Right lobe of liver (tissue), 6 donors: ENCODE measurements at places on chromosomes 1 and 21.

DNA sequence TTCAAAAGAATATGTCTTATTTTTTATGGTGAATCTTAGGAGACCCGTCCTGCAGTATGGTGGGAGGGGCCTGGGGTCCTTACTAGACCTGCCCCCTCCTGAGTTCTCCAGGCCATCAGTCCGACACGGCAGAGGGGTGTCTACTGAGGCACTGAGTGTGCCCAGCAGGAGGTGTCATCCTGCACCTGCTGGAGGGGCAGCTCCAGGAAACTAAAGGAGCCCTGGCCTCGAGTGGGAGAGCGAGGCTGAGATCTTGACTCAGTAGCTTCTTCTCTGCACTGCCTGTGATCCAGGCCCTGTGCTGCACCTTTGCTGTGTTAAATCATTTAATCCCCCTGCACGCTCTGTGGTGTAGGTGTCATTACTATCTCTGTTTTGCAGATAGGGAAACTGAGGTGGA, 587.7 kb downstream of the PTPRU start:
- DNase-seq = no peak

DNA sequence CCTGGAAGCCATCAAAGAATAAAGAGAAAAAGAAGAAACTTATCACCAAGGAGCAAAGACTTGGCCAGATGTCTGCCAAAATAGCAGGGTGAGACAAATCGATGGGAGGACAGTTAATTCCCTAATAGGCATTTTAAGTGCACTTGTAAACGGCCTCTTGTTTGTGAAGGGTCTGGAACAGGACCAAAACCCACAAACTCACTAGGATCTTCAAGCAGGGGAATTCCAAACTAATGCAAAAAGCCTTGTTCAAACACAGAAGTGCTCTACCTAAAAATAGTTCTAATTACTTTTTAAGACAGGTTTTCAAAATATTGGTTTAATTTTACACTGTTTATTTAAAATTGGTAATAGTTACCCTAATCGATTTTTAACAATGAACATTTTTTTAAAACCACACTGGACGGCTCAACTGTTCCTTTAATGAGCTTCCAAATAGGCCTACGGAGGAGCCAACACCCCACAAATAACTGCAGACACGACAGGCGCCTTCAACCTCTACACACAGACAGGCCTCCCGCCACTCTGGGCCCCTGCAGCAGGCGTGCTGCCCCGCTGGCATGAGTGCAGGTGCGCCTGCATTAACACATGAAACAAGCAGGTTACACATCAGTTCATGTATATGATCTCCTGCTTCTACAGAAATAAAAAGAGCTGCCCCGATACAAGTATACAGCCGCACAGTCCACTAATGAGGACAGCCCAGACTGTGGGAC, 15.8 kb downstream of the UBE2G2 start:
- no peak for DNase-seq

GRCh38 chr1:204461331-204462228, 33.0 kb downstream of the PIK3C2B start:
- peak; percentile 35 for DNase-seq

- peak; percentile 72 for DNase-seq
Observed at GRCh38 chr1:5509664-5510452, 482.4 kb downstream of the NPHP4 start.

- no peak for DNase-seq
Observed at GRCh38 chr1:202275061-202275770, 66.5 kb downstream of the UBE2T start.

GRCh38 chr1:111538343-111539025, 35.1 kb upstream of the ADORA3 start:
- no peak for DNase-seq

- DNase-seq = no peak
Observed at GRCh38 chr1:196405839-196406238, 202.4 kb downstream of the KCNT2 start.

DNA sequence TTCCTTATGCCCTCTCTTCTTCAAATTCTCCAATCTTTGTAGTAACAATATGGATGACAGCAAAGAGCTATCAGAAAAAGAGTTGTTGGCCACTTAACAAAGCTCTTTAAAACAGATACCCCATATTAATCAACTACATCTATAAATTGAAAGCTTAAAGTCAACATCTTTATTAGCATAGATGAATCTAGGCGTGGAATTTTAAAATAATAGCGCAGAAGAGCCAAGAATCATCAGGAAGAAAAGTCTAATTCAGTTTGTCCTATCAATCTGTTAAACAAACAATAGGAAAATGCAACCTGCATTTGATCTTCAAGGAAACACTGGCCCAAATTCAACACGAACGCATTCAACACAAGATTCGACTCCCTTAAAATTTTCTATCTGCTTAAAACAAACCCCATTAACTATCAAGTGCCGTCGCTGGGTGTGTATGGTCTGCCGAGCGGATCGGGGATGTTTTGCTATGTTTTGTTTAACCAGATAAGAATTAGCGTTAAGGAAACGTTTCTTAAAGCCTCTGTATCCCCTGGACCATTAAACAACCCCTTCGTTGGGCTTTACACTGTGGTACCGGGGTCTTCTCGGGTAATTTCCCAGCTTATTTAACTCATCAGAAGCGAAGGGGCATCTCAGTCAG, 1.0 kb downstream of the LYST start:
- no peak for DNase-seq

DNA sequence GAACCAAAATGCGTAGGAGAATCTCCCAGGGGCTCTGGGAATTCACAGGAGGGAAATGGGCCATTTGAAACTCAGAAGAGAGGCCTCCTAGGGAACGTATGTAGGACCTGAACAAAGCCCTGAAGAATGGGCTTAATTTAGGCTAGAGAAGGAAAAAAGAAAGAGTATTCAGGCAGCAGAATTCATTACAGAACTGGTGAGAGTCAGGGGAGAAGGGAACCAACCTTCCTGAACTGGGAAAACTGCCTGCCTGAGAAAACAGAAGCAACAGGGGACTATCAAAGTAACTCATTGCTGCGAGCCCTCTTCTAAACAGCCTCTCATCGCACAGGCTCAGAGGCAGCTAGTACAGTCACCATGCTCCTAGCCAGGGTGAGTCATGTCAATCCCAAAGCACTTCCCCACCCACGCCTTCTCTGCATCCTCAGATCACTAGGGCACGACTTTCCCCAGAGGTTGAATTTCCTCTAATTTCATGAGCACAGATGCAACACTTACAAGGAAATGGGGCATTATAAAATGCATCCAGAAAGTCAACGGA, 98.1 kb downstream of the ADSS2 start:
- peak; percentile 44 for DNase-seq
